Glomerular endothelial cell (primary cell): ENCODE measurements at places on chromosomes 2 and 18.

DNA sequence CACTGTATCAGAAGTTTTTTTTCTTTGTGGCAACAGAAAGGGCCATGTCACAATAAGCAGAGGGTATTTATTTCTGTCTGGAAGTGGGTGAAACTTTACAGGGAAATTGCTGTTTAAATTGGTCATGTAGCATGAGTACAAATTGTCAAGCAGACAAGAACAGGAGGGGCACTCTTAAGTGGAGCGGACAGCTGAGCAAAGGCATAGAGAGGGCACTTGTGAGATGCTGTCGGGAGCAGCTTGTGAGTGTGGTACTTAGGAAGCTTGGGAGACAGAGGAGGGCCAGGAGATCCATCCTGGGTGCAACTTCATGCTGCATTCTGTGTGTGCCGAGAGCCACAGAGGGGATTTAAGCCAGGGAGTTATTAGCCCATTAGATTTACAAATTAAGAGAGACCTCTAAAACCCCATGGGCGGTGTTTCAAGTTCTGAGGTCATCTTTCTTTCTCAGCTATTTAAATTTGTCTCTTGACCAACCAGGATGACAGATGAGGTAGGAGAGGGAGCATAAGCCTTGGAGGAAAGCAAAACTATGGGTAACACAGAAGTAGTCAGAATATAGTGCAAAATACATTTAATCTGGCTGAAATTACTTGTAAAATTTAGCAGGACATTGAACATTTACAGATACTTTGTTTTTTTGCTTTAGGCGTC lies 30.4 kb downstream of the INPP4A start:
- no peak for DNase-seq

GRCh38 chr18:31030574-31031278 lies 11.8 kb downstream of the DSC3 start:
- no peak for DNase-seq

GRCh38 chr2:44295113-44295512 lies 19.8 kb downstream of the SLC3A1 start:
- no peak for DNase-seq

GRCh38 chr2:1979138-1979537 lies 234.8 kb upstream of the PXDN start:
- no peak for DNase-seq

DNA sequence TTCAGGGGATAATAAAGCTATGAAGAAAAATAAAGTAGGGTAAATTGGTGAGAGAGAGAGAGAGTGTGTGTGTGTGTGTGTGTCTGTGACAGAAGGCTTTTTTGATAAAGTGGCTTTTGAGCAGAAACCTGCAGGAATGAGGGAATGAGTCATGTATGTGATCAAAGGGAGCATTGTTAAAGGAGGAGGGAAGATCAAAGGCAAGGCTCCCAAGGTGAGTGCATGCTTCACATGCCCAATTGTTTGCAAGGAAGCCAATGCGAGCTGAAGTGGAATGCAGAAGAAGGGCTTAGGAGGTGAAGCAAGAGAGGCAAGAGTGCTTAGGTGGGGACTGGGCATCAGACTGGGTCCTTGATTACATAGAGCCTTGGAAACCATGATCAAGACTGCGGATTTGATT lies 96.8 kb downstream of the DNAH6 start:
- DNase-seq = no peak
